ENCODE measurements at places on chromosomes 11 and 22. TPM values are rescaled to one million over a fixed set of nuclear protein-coding genes. Genes with fewer than 3 reads are reported as not detected.

Gene SPDYC
- not detected for total RNA-seq

GRCh38 chr22:36311386-36312085, 58.6 kb downstream of the APOL1 start:
- no peaks in the 10 kb centered on the region for H3K4me1 ChIP-seq
- no peak overlapping the region for H3K27ac ChIP-seq
- no peak overlapping the region for H3K4me3 ChIP-seq
- H3K27me3 ChIP-seq: no peaks in the 10 kb centered on the region
- no peak for DNase-seq

DNA sequence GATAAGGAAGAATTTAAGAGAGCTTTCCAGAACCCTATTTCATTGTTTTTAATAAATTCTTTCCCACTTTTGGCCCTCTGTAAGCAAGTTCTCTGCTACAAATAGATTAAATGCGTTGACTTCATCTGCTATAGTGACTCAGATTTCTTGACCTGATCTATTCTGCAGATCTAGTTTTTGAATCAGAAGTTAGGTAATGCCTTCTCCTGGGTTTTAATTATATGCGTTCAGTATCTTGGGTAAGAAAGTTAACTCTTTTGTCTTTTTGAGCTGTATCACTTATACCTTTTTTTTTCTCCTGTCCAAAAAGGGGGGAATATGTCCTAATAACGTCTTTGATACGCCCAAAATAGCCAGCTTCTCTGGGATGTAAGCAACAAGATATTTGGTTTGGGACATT, 2.4 kb upstream of the HEPHL1 start:
- no peaks in the 10 kb centered on the region for H3K4me1 ChIP-seq
- no peaks in the 10 kb centered on the region for H3K36me3 ChIP-seq
- H3K27me3 ChIP-seq: no peaks in the 10 kb centered on the region
- no peak for DNase-seq

Gene CAPN5
- total RNA-seq: 0.32 TPM

GRCh38 chr11:83306200-83307080, 20.3 kb upstream of the CCDC90B start:
- H3K27ac ChIP-seq: no peak overlapping the region
- no peak for DNase-seq
- no peak overlapping the region for H3K4me3 ChIP-seq
- H3K36me3 ChIP-seq: no peaks in the 10 kb centered on the region
- peaks cover 10% of the 10 kb centered on the region for H3K27me3 ChIP-seq
- no peaks in the 10 kb centered on the region for H3K4me1 ChIP-seq

DNA sequence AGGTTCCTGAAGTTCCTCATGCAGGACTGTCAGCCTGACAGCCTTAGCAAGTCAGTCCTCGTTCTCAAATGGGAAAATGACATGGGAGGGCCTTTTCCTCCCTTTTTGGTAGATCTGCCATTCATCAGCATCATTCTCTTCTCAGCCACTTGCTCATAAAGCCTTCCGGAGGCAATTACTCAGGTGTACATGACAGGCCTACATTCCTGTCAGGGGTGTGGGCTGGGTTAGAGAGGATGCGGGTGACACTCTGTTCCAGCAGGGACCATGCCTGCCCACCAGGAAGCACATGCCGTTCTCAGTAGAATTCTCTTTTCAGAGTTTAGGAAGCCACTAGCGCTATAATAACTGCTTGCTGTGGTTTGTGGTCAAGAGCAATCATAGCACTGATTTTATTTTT, 24.2 kb upstream of the ANKK1 start:
- H3K36me3 ChIP-seq: no peaks in the 10 kb centered on the region
- H3K4me3 ChIP-seq: no peak overlapping the region
- H3K27ac ChIP-seq: no peak overlapping the region
- no peaks in the 10 kb centered on the region for H3K27me3 ChIP-seq

DNA sequence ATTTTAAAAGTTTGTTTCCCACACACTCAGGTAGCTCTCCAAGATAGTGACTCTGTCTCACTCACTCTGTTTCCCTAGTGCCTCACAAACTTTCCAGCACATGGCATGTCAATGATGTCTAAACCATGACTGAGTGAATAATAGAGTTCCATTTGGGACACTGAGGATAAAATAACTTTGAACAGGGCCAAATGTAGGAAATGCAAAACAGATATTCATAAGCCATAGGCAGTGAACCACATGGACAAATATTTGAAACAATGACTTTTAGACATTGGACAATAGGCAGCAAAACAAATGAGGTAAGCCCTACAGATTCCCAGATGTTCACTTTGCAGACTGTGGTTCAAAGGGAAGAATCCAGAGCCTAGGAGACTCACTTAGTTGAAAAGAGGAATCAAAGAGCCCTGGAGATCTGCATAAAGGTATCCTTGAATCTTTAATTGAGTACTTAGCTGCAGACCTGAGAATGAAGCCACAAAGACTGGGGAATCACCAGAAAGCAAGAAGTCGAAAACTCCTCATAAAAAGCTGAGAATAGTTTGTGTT, 173.3 kb downstream of the FAM76B start:
- H3K36me3 ChIP-seq: peaks cover 10% of the 10 kb centered on the region
- H3K4me3 ChIP-seq: no peak overlapping the region
- no peaks in the 10 kb centered on the region for H3K27me3 ChIP-seq
- H3K27ac ChIP-seq: no peak overlapping the region

Gene SLC22A12
- total RNA-seq: not detected

GRCh38 chr11:57460758-57461749, 726 bp downstream of the RTN4RL2 start:
- no peak for DNase-seq
- peaks cover 48% of the 10 kb centered on the region for H3K27me3 ChIP-seq
- H3K27ac ChIP-seq: no peak overlapping the region
- H3K4me1 ChIP-seq: peaks cover 22% of the 10 kb centered on the region

GRCh38 chr11:112457532-112457931, 196.9 kb upstream of the PLET1 start:
- H3K36me3 ChIP-seq: no peaks in the 10 kb centered on the region
- no peak overlapping the region for H3K27ac ChIP-seq
- peaks cover 5% of the 10 kb centered on the region for H3K4me1 ChIP-seq
- H3K4me3 ChIP-seq: no peak overlapping the region

DNA sequence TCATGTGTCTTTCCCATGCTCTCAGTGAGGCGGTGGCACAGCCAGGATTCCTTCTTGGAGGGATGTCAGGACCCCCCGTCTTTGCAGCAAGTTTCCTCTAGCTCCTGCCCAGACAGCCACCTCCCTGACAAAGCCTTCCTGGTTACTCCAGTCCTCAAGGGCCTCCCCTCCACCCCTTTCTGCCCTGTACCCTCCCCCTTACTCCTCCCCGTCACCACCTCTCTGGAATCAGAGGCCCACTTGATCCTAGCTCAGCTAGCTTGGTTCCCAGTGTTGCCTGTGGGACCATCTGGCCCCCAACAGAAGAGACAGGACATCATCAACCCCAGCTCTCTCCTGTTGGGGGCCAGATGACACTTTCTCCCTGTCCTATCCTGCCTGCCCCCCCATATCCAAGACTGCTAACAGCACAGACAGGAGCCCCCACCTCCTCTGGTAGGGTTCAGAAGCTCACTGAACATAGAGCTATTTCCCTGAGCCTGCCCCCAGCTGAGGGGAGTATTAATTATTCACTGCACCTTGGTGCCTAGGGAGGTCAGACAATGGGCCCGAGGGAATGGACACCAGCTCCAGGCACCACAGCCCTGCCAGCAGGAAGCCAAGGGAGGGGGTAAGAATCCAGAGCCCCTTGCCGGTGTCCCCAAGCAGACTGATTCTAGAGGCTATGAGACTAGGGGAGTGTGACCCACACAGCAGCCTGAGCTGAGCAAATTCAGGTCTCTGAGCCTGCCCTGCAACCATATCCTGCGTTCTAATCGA, 3.3 kb downstream of the GDPD5 start:
- H3K4me3 ChIP-seq: no peak overlapping the region
- peaks cover 19% of the 10 kb centered on the region for H3K4me1 ChIP-seq
- DNase-seq: no peak
- no peaks in the 10 kb centered on the region for H3K36me3 ChIP-seq
- H3K27me3 ChIP-seq: peaks cover 11% of the 10 kb centered on the region
- no peak overlapping the region for H3K27ac ChIP-seq

DNA sequence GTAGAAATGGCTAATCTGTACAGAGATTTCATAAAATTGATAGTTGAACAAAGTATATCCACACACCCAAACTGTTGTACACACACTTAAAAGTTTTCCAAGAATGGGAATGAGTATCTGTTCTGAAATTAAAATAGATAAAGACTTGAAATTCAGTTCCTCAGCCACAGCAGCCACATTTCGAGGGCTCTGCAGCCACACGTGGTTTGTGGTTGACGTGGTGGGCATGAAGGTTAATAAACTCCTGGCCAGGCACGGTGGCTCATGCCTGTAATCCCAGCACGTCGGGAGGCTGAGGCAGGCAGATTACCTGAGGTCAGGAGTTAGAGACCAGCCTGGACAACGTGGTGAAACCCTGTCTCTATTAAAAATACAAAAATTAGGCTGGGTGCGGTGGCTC, 24.0 kb downstream of the TPST2 start:
- no peaks in the 10 kb centered on the region for H3K27me3 ChIP-seq
- H3K4me3 ChIP-seq: no peak overlapping the region
- H3K36me3 ChIP-seq: peaks cover 3% of the 10 kb centered on the region
- no peak for DNase-seq

DNA sequence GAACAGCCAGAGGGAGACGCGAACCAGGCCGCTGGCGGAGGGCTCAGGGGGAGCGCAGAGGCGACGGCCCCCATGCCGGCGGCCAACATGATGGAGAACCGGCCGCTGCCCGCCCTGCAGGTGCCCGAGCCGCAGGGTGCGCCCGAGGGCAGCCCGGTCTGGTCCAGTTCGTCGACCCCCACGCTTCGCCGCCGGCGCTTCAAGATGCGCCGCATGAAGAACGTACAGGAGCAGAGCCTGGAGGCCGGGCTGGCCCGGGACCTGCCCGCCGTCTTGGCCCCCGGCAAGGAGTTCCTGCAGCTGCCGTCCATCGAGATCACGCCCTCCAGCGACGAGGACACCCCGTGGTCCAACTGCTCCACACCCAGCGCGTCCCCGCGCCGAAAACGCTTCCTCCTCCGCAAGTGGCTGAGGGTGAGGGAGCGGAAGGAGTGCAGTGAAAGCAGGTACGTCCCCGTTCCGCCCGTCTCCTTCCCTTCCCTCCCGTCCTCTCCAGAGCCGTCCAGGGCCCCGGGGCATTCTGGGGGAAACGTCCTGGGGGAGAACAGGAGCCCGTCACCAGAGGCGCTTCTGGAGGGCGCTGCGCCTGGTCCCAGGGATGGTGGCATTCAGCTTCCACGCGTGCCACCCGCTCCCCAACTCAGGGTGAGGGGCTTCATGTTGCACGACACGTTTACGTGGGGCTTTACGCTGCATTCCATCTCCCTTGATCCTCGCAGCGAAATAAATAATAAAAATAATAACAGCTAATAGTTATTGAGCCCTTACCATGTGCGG, 840 bp downstream of the GRAMD1B start:
- peak overlapping the region; percentile 82 for H3K27ac ChIP-seq
- peak; percentile 77 for DNase-seq
- peaks cover 64% of the 10 kb centered on the region for H3K36me3 ChIP-seq
- H3K27me3 ChIP-seq: no peaks in the 10 kb centered on the region

DNA sequence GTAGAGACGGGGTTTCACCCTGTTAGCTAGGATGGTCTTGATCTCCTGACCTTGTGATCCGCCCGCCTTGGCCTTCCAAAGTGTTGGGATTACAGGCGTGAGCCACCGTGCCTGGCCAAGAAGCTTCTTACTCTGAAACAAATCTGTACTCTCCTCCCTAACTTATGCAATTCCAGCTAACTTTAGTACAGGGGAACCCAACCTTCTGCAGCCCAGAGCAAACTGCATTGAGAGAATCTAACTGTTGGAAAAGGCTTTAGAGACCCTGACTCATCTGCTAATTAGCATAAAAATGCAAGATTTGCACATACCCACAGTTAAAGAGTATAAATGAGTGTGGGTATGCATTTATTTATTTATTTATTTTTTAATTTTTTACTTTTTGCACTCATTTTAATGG, 64.8 kb downstream of the APOL5 start:
- H3K27ac ChIP-seq: no peak overlapping the region
- H3K4me3 ChIP-seq: no peak overlapping the region
- no peaks in the 10 kb centered on the region for H3K4me1 ChIP-seq
- peaks cover 8% of the 10 kb centered on the region for H3K27me3 ChIP-seq

Gene TBX1
- total RNA-seq: 0.09 TPM

Gene MMP27
- not detected for total RNA-seq

Gene B3GAT1
- 0.27 TPM for total RNA-seq
